Daoy (cell line): ENCODE measurements at places on chromosomes 16 and 17.

- DNase-seq = no peak
Observed at GRCh38 chr16:23512168-23512695, 1.9 kb upstream of the GGA2 start.

DNA sequence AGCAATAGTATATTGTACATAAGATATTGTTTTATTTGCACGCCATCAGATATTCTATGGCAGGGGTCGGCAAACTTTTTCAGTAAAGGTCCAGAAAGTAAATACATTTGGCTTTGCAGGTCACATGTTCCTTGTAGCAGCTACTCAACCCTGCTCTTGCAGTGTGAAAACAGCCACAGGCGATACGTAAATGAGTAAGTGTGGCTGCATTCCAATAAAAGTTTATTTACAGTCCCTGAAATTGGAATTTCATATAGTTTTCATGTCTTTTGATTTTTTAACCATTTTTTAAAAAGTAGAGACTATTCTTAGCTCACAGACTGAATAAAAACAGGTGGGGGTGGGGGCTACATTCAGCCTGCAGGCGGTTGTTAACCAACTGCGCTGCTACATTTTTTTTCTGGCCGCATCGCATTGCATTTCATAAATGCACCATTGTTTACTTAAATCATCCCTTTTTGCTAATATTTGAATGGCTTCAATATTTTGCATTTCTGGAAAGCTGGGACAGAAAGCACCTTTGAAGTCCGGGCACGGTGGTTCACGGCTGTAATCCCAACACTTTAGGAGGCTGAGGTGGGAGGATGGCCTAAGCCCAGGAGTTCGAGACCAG is 50.5 kb upstream of the HAPSTR1 start:
- DNase-seq = no peak

DNA sequence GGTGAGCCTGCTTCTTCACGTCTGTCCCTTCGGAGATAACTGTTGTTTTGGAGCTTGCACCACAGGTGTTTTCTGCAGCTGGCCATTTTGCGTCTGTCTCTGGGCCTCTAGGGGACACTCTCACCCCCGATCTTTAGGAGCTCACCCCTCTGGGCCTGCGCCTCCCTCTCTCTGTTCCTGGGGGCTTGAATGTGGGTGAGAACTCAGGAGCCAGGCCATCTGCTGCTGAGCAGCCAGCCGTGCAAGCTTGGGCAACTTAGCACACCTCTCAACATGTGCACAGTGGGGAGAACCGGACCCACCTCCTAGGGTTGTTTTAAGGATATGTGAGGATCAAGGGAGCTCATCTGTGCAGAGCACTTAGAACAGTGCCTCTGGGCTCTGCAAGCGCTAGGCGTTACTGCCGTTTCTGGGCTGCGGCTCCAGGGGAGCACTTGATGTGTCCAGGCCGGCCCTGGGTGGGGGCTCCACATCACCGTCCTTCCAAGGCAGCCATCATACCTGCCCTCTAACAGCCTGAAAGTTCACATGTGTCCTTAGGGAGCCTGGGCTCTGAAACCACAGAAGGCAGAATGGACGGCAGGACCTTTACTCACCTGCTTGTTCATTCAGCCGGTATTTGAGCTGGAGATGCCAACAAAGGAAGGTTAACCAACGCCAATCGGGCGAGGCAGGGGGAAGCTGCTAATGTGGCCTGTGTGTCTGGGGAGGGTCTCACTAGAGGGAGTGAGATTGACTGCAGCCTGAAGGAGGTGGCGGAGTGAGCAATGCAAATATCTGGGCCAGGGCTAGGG is 66.3 kb downstream of the MRC2 start:
- no peak for DNase-seq

- DNase-seq = no peak
Observed at GRCh38 chr17:44053125-44053872, 13.2 kb downstream of the LSM12 start.

DNA sequence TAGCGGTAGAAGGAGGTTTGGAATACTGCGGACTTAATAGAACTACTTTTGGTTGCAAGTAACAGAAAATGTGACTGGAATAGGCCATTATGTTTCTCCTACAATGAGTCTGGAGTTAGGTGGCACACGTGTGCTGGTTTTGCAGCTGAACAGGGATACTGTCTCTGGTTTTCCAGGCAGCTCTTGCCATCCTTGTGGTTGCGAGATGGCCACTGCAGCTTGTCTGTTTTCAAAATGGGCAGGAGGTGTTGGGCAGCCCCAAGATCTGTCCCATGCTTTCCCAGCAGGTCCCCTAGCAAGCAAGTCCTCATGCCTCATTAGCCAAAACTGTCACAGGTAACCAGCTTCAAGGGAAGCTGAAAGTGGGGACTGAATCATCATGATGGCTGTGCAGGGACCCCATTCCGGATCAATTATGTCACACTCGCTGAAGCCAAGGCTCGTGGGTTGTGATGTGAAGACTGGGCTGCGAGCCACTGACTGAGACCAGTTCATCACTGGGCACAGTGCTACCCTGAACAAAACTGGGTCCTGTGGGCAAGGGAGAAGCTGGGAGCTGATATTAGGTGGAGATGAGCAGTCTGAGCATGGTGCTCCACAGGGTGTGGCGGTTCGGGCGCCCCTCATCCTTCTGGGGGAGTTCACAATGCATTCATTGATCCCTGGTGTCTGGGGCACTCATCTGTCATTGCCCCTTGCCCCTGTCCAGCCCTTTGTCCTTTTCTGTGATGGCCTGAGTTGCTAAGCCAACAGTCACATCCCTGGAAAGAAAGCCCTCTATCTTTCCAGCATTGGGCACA is 82.1 kb downstream of the KSR1 start:
- DNase-seq = peak; percentile 50

DNA sequence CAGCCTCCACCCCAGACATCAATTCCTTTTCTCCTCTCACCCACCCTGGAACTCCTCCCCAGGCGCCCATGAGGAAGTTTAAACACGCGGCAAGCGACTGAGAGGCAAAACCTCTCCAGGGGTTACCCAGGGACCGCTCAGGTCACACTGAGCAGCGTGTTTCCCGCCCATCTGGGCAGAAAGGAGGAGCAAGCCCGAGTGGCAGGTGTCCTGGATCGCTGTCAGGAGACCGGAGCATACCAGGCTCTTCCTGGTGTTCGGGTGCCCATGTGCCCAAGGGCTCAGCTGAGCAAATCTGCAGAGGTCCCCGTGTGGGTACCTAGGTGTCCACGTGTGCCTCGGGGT is 491 bp downstream of the SLC25A19 start:
- no peak for DNase-seq

GRCh38 chr16:1147027-1147426 is 5.9 kb upstream of the CACNA1H start:
- DNase-seq = no peak

DNA sequence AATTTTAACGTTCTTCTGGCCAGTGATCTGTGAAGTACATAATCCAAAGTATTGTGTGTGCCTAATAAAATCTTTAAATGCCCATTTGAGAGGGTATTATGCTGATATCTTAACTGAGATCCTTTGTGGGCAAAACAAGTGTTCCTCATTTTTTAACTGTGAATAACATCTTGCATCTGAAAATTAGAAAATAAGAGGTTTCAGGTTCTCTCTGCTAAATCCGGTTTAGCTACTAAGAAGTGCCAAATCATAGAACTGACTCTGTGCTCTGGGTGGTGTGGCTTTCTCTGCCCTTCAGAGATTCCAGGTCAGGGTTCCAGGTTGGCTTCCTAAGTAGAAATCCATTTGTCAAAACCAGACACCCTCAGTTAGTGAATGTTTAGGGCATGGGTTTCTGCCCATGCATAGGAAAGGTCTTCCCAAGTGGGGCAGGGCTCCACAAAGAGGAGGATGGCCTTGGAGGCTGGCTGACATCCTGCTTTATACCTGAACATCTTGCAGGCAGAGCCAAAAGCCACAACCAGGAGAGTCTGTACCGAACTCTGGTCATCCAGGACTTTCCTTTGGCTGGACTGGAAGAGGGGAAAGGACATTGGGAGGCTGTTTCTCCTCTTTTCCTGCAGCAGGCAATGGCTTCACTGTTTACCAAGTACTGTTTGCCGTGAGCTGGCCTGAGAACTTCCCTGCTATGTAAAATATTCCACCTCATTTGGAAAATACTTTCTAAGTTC is 8.5 kb downstream of the ALDH3A2 start:
- no peak for DNase-seq

- no peak for DNase-seq
Observed at GRCh38 chr16:57539072-57539796, 2.9 kb upstream of the CCDC102A start.

DNA sequence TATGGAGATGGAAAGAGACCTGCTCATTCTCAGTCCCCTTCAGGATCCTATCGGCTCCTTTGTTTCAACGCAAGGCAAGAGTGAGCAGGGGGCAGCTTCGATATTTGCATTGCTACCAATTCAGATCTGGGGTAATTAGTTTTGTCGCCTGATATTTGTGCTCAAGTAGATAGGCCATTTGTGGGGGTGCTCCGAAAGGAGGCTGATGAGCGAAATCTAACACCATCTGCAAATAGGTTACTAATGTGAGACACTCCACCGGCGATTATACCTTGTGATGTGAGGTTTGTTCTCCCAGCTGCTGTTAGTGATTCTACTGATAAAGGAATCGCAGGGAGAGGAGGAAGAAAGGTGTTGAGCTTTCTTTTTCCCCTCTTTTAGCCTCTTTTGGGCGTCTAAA is 31.5 kb downstream of the WSCD1 start:
- no peak for DNase-seq

DNA sequence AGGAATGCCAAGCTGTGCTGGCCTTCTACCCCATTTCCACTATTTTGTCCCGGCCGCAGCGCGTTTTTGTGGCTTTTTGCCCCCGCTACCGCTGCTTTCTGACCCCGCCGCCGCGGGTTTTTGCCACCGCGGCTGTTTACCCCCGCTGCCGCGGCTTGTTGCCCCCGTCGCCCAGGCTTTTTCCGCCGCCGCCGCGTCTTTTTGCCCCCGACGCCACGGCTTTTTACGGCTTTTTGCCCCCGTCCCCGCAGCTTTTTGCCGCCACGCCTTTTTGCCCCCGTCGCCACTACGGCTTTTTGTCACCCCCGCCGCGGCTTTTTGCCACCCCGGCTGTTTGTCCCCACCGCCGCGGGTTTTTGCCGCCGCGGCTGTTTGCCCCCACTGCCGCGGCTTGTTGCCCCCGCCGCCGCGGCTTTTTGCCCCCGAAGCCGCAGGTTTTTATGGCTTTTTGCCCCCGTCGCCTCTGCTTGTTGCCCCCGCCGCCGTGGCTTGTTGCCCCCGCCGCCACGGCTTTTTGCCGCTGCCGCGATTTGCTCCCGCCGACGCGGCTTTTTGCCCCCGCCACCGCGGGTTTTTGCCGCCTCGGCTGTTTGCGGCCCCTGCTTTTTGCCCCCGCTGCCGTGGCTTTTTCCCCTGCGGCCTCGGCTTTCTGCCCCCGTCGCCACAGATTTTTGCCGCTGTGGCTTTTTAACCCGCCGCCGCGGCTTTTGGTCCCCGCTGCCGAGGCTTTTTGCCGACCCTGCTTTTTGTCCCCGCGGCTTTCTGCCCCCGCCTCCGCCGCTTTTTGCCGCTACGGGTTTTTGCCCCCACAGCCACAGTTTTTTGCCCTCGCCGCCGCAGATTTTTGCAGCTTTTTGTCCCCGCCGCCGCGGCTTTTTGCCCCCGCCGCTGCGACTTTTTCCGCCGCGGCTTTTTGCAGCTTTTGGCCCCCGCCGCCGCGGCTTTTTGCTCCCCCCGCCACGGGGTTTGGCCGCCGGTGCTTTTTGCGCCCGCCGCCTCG is 520.4 kb upstream of the WSB1 start:
- no peak for DNase-seq

GRCh38 chr16:18827890-18828289 is 26.5 kb upstream of the ARL6IP1 start:
- DNase-seq = no peak

DNA sequence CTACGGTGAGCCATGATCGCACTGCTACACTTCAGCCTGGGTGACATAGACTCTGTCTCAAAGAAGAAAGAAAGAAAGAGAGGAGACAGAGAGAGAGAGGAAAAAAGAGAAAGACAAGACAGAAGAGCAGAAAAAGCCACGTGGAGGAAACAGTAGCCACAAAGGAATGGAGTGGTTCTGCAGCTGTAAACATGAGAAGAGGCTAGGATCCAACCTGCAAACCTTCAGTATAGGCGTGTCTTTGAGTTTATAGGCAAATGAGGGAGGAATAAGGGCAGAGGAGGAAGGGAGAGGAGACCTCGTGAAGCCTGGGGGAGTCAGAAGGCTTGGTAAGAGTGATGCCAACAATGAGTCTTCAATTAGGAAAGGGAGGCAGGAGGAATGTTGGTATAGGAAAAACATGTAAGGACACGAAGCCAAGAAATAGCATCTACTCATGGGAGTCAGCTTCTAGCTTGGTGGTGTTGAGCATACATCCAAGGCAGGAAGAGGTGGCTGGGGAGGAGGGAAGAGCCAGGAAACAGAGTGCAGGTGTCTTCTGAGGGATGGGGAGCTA is 3.9 kb downstream of the MED9 start:
- DNase-seq = no peak

DNA sequence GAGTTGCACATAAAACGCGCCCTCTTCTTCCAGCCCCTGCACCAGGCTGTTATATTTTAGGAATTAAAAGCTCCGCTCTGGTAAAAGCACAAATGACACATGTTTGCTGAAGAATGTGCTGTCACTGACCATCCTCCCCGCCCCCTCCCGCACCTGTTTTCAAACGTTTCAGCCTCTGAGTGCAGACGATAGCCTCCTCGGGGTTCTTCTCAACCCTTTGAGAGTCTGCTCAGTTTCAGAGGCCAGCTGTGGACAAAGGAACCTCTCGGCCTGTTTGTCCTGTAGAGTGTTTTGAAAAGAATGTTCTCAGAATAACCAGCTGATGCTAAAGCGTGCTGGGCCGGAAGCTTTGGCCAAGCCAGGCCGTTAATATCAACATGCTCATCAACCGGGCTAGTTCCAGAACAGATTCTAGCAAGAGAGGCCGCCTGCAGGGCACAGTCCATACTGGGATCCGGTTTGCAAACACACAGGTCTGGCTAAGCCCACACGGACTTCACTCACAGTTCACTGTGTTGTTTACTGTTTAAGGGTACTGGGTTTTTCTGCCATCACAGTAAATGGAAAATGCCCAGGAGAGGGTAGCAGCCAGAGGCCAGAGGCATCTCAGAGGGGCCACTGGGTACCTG is 6.4 kb upstream of the CACNG4 start:
- no peak for DNase-seq

GRCh38 chr17:28326114-28326513 is 7.1 kb downstream of the TMEM97 start:
- no peak for DNase-seq

DNA sequence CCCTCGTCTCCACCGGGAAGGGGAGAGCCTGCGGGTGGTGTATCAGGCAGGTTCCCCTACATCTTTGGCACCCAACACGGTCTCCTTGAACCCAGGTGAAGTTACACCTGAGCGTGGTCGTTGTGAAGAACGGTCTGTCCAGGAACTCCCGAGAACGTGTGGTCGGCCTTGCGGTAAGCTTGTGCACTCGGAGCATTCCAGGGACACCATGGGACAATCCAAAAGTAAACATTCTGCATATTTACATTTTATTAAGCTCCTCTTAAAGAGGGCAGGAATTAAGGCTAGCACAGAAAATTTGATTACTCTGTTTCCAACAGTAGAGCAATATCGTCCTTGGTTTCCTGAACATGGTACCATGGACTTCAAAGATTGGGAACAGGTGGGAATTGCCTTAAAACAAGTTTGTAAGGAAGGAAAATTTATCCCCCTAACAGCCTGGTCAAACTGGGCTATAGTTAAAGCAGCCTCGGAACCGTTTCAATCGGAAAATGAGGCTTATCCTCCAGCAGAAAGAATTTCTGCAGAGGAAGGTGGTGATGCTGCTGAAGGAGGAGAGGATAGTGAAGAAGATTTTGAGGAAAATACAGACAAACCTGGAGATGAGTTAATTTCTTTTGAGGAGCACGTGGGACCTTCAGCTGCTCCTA is 18.2 kb downstream of the ALOX15B start:
- no peak for DNase-seq
